ENCODE measurements at places on chromosomes 6 and 20.

DNA sequence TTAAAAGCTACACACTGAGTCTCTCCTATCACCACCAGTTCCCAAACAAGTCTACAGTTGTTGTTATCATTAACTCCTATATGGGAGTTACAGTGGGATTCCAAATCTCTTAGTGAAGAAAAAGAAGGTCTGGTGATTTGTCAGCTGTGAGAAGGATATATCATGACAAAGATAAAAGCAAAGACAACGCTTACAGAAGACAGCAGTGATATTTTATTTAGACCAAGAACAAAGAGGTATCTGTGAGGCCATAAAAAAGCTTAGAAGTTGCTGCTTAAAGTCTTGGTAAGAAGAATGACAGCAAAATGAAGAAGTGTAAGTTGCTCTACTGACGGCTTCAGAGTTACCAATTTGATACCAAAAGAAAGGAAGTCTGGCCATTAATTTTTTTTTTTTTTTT lies 47.2 kb downstream of the CHD6 start:
- no peak for DNase-seq

DNA sequence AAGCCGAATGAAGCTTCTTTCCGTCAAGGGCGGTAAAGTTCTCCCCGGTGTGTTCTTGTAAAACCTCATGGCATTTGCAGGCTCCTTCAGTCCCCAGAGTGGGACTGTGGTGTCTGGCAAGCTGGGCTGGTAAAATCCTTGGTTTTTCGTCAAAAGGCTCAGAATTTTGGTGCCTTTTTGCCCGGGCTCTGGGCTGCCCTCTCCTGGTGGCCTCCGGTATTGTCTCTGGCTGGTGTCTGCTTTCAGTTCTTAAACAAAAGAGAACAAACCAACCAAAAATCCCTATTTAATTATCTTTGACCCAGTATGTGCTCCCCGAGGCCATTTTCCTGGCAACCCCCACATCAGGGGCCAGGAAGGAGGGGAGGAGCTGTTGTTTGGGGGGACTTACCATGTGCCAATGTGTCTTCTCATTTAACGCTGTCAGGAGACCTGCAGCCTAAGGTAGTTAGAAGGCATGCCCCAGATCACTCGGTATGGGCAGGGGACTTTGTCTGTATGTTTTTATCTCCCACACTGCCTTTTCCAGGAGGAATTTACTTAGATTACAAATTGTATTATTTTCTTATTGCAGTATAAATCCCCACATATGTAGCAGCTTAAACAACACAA lies 11.1 kb downstream of the CDH4 start:
- DNase-seq, result no peak

DNA sequence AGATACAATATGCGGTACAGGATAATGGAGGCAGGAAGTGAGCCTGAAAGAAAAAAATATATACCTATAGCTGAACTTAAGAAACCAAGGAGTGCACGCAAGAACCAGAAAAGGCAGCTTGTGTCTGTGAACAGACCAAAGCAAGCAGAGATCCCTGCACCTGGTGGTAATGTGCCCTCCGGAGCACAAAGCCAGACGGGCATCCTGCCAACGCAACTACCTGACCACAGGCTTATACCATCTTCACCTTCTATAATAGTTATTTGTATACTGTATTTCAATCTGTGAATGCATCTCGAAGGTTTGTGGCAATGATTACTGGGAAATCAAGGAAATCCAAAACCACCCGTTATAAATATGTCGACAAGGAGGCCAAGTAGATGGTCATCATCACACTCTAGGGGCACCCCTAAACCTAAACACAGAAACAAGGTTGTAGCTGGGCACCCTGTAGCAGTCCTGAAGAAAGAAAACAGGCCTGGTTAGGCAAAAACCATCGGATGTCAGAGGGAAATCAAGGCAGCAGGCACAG lies 801 bp downstream of the FBXL4 start:
- DNase-seq, result peak; percentile 27

- no peak for DNase-seq
Observed at GRCh38 chr6:43779852-43780236, 9.8 kb downstream of the VEGFA start.

DNA sequence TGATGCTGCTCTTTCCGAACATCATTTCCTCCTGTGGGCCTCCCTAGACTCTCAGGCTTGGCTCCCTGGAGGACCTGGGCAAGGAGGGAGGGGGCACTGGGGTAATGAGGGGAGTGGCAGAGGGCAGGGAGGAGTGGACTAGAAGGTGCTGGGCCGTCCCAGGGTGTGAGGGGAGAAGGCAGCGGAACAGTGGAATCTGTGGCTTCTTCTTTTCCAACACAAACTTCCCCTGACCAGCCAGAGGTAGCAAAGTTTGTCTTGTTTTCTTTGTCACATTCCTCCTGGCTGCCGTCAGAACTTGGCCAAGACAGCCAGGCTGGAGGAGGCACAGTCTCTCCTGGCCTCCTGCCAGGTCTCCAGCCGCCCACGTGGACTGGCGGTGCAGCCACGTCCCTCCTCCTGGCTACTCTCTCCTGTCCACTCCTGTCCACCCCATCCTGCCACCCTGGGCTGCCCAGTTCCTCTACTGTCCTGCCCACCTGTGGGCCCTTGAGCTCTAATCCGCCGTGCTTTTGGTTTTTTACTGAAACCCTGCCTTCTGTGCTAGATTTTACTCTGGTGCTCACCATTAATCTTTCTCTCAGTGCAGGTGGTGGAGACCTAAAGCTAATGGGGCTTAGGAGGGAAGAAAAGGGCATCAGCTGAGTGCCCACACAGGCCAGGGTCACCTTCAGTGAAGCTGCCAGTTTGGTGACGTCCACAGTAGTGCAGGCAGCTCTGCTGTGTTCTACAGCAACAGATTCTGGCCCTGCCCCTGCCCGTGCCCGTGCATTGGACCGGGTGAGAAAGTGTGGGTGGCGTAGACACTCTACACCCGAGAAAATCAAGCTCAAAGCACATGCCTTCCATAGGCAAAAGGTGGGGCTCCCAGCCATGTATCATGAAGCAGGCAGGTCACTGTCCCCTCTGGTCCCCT lies 2.8 kb upstream of the CDSN start:
- peak; percentile 57 for DNase-seq

- DNase-seq, result no peak
Observed at GRCh38 chr6:42449917-42450476, 1.7 kb downstream of the TRERF1 start.

DNA sequence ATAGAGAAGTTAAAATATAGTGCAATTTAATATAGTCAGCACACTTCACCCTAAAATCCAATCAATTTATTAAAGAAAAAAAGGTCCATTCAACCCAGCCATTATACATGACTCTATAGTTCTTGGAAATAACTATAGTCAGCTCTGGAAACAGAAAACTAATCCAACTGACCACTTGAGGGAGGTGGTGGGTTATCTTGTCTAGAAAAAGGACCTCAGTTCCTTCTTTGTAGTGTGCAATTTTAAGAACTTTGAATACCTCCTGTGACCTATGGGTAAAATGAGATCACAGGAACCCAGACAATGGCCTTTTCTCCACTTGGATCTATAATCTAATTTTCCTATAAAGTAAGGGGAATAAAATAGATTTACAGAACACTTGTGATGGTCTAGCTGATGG lies 163.6 kb upstream of the CENPW start:
- no peak for DNase-seq

GRCh38 chr6:88865275-88865674 lies 98.1 kb downstream of the RNGTT start:
- no peak for DNase-seq

- no peak for DNase-seq
Observed at GRCh38 chr6:60695232-60695631, 1590.8 kb downstream of the KHDRBS2 start.

GRCh38 chr20:63687419-63688178 lies 8.9 kb upstream of the TNFRSF6B start:
- DNase-seq, result no peak

GRCh38 chr6:109242925-109243324 lies 139.3 kb downstream of the CD164 start:
- DNase-seq, result no peak

GRCh38 chr6:3648724-3649123 lies 102.8 kb downstream of the PXDC1 start:
- DNase-seq, result no peak

GRCh38 chr20:51484831-51485230 lies 57.7 kb downstream of the NFATC2 start:
- DNase-seq, result no peak

DNA sequence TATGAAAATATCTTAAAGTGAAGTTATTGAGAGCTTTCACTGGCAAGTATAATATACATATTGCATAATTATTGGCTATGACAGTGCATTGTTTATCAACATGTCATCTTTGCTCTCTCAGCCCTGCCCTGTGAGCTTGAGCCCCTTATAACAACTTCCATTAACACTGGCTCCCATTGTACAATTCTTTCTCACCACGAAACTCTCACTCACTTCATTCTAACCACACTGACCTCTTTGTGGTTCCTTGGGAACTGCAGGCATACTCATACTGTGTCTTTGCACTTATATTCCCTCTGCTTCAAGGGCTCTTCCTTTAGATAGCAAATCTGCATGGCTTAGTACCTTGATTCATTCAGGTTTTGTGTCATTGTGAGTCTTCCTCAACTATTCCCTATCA lies 411.8 kb downstream of the CDKAL1 start:
- DNase-seq, result no peak

DNA sequence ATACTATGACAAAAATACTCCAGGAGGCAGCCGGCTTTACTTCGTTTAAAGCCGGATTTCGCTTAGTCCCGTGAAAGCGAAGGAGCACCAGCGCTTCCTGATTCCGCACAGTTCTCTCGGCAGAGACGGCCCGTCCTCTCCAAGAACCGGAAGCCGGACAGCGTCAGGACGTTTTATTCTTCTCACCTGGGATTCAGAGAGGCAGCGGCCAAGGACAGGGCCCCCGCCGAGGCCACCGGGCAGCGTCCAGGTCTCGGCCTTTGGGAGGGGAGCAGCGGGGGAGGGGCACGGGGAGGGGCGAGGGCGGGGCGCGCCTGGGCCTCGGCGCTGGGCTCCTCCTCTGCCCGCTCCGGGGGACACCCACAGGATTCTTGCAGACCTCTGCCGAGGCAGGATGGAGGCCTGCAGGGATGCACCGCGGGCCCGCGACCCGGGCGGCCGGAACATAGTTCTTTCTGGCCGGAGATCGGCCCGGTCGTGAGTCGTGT lies 2.8 kb upstream of the DIDO1 start:
- DNase-seq, result no peak

DNA sequence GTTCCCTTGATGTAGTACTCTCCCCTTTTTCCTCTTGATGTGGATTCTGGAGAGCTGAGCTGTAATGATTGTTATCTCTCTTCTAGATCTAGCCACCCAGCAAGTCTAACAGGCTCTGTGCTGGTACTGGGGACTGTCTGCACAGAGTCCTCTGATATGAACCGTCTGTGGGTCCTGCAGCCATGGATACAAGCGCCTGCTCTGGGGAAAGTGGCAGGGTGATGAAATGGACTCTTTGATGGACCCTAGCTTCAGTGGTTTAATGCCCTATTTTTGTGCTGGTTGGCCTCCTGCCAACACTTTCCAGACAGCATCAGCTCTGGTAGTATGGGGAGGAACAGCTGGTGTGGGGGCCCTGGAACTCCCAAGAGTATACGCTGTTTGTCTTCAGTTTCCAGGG lies 216.3 kb downstream of the ADGRG6 start:
- DNase-seq, result no peak
